Small intestine (tissue), 16 donors: ENCODE measurements at places on chromosomes 5 and 9. TPM values are rescaled to one million over a fixed set of nuclear protein-coding genes. Genes with fewer than 3 reads are reported as not detected.

The TMEM215 gene
- not detected for polyA plus RNA-seq

The SLC22A4 gene
- polyA plus RNA-seq = 5.7 TPM

GRCh38 chr9:133553123-133553522 lies 18.6 kb downstream of the ADAMTSL2 start:
- no peaks in the 10 kb centered on the region for H3K27me3 ChIP-seq
- no peaks in the 10 kb centered on the region for H3K4me1 ChIP-seq
- H3K36me3 ChIP-seq = no peaks in the 10 kb centered on the region
- no peak overlapping the region for H3K4me3 ChIP-seq
- DNase-seq = no peak

- no peak overlapping the region for H3K4me3 ChIP-seq
- no peak overlapping the region for H3K27ac ChIP-seq
- H3K4me1 ChIP-seq = no peaks in the 10 kb centered on the region
- H3K27me3 ChIP-seq = no peaks in the 10 kb centered on the region
- no peaks in the 10 kb centered on the region for H3K36me3 ChIP-seq
- DNase-seq = no peak
These were observed 23.0 kb downstream of the NREP start for GRCh38 chr5:111734013-111734412.

DNA sequence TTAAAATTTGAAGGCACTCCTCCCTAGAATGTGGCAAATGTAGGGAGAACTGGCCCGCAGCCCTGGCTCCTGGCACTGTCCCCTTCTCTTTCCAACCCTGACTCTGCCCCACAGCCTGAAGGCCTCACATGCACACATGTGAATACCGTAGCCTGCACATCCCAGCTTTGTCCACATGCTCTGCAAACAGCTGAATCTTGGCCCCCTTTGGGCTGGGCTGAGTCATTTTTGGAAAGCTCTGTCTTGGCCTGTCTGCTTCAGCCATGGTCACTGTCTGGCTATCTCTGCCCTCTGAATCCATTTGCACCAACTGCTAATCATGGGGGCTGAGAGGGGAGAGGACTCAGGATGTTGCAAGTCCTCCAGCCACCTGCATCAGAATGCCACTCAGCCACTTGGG lies 22.1 kb upstream of the GALNT10 start:
- H3K4me1 ChIP-seq = no peaks in the 10 kb centered on the region
- DNase-seq = no peak
- no peak overlapping the region for H3K4me3 ChIP-seq
- no peaks in the 10 kb centered on the region for H3K36me3 ChIP-seq
- H3K27me3 ChIP-seq = no peaks in the 10 kb centered on the region

DNA sequence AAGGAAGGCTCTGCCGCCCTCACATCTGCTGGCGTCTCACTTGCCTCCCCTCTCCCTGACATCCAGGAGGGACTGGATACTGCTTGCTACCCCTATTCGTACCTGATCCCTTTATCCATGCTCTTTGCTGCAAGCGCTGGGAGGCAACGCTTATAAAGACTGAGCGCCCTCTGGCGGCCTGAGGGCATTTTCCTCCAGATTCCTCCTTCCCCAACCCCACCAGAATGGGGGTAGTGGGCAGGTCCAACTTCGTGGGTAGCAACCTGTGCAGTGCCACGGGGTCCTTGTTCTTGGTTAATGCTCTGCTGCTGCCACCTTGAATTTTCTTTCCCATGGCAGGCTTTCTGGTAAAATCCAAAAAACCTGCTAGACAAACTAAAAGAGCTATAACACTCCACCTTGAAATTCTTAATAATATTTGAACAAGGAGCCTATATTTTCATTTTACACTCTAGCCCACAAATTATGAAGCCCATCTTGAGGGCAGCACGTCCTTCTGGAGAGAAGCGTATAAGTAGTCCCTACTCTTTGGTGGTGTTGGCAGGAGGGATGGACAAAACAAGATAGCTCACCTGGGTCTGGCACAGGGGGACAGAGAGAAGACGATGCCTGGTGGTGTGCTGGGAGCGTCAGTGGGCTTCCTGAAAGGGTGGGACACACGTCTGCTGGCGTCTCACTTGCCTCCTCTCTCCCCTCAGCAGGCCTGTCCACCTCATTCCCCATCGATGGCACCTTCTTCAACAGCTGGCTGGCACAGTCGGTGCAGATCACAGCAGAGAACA lies 52.5 kb downstream of the JADE2 start:
- no peaks in the 10 kb centered on the region for H3K4me1 ChIP-seq
- peaks cover 25% of the 10 kb centered on the region for H3K36me3 ChIP-seq
- H3K27ac ChIP-seq = no peak overlapping the region
- H3K27me3 ChIP-seq = no peaks in the 10 kb centered on the region
- DNase-seq = peak; percentile 79

DNA sequence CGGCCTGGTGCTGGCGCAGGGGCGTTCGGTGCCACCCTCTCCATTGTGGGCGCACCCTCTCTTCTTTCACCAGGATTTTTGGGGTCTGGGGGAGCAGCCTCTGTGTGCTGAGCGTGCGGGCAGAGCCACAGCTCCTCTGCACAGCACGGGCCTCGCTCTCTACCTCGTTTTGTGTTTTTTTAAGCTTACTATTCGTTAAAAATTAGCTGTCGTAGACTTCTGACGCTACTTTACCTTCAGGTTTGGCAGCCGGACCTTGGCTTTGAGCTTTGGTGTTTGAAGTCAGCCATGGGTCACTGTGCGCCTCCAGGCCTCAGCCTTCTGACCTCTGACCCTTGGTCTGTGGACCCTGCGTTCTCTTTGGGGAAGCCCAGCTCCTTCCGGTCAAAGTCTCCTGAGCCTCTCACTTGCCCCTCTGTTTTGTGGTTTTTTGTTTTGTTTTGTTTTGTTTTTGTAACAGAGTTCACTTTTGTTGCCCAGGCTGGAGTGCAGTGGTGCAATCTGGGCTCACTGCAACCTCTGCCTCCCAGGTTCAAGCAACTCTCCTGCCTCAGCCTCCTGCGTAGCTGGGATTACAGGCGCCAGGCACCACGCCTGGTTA lies 88.2 kb upstream of the CACNA1B start:
- no peaks in the 10 kb centered on the region for H3K27me3 ChIP-seq
- DNase-seq = peak; percentile 65
- H3K4me1 ChIP-seq = no peaks in the 10 kb centered on the region
- peaks cover 70% of the 10 kb centered on the region for H3K36me3 ChIP-seq
